OCI-LY7 (cell line): ENCODE measurements at places on chromosomes 1 and 21.

- no peak for DNase-seq
These were observed 13.1 kb downstream of the KRTAP13-1 start for GRCh38 chr21:30408782-30409494.

DNA sequence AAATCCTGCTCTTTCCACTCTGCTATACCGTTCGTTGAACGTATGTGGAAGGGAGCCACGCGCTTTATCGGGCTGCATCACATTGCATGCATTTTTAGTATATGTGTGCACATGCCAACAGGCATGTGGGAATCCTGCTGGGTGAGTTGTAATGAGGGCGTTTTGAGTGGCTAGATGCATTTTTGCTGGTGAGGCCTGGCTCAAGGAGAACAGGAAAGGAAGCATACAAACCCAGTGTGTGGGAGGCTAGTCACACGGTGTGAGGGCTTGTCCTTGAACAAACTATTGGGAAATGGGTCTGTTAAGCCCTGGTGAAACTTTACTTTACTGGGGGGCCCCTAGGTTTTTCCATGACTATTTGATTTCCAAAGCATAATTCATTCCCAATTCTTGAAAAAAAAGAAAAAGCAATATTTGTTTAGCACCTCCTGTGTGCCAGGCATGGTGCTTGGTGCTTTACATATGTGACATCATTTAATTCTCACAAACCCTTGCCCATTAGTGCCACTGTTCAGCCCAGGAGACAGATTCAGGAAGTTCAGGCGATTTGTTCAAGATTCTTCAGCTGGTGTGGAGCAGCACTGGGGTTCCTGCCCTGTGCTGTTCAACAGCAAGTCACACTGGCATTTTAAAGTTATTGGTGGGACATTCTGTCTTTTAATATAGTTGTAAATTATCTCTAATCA is 25.6 kb upstream of the JUN start:
- no peak for DNase-seq

- DNase-seq, result no peak
These were observed 40.0 kb downstream of the MTARC1 start for GRCh38 chr1:220826729-220827128.

DNA sequence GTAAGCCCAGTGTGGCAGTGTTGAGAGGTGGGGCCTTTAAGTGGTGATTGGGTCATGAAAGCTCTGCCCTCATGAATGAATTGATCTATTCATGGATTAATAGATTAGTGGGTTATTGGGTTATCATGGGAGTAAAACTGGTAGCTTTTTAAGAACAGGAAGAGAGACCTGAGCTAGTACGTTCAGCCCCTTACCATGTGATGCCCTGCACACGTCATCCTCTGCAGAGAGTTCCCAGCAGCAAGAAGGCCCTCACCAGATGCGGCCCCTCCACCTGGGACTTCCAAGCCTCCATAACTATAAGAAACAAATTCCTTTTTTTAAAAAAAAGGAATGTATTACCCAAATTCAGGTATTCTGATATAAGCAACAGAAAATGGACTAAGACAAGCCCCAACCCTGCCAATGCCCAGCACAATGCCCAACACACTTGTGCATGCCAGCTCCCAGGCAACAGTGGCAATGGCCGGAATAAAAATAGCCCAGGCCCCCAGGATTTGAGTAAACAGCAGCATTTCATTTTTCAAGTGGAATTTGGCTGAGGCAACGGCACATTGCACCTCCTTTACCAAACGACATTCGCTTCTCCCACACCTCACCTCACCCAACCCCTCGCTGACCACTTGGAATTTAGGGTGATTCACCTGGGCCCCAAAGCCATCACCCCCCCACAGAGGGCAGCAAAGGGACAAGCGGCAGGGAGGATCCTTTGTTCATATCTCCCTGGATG is 215.9 kb downstream of the TOMM20 start:
- no peak for DNase-seq
